AG09309 (cell line): ENCODE measurements at places on chromosomes 1 and 21.

DNA sequence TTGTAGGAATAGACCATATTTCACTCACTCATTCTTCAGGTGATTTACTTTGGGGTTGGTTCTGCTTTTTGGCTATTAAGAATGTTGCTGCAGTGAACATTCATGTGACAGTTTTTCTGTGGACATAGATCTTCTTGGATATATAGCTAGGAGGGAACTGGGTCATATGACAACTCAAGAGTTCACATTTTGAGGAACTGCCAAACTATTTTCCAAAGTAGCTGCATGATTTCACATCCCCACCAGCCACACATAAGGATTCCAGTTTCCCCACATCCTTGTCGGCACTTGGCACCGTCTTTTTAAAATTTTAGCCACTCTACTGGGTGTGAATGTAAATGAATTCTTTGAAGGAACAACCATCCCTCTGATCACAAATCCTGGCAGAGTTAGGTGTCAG is 126.0 kb downstream of the PRDM2 start:
- no peak for DNase-seq

GRCh38 chr1:199762572-199762971 is 264.9 kb upstream of the NR5A2 start:
- DNase-seq, result no peak

DNA sequence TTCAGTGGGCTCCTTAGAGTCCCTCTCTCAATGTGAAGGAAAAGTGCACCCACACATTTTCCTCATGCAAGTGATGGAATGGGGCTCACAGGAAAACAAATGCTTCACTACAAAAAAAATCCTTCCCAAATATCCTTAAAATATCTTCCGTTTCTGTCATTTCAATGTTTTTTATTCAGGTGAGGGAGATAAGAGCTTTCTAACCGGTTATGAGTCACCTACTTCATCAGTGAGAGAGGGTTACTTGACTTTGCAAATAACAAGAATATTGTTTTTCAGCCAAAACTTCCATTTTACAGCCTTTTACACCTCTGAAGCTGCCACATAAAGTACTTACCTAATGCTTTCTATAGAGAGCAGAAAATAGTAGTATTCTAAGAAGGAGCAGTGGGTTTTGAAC is 98.3 kb upstream of the CD55 start:
- no peak for DNase-seq

DNA sequence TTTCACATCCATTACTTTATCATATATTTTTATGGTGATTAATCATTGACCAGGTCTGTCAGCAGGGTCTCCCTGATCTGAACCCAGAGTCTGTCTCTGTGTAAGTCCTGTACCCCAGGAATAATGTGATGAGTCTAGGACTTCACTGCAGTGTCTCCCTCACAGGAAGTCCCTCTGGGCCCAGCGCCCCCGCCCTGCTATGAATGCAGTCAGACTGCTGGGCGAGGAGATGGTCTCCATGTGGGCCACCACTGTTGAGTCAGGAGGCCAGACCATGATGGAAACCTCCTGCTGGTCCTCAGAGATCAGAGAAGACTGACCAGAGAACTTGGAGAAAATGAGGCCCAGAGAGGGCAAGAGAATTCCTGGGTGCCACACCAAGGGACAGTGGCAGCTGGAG is 9.5 kb downstream of the TMEM222 start:
- DNase-seq, result no peak

- DNase-seq, result no peak
These were observed 120.5 kb upstream of the HMGB4 start for GRCh38 chr1:33743221-33743998.

DNA sequence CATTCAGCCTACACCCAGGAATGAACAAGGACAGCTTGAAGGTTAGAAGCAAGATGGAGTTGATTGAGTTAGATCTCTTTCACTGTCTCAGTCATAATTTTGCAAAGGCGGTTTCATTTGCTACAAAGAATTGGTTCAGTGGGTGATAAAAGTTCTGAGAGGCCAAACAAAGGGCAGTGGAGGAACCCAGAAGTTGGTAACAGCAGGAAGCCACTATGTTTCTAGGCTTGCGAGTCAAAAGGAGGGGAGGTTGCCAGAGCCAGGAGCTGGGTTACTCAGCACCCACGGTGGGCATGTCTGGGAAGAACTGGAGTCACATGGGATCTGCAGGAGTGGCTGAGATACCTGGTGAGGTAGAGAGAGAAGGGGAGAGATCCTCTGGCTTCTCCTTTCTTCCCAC is 64.2 kb upstream of the MRPS6 start:
- DNase-seq, result no peak

DNA sequence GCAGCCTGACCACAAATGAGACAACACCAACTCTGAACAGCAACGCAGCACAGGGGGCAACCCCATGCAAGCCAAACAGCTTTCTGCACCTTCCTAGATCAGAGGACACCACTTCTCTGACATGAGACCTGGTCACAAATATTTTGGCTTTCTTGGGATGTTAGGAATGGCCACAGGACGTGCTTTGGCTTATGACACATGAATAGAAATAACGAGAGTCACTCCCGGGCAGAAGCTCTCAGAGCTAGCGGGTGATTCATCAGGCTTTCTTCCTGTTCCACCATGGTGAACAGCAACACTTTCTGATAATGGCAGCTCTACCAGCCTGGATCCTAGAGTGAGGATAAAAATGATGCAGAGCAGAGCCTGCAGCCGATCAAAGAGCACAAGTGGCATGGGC is 39.4 kb downstream of the PAFAH2 start:
- DNase-seq, result peak; percentile 31

GRCh38 chr1:52756020-52756419 is 29.8 kb downstream of the ZYG11B start:
- no peak for DNase-seq

- DNase-seq, result no peak
These were observed 26.9 kb downstream of the WDR26 start for GRCh38 chr1:224407571-224408293.

GRCh38 chr1:164064501-164064900 is 494.5 kb upstream of the PBX1 start:
- no peak for DNase-seq

DNA sequence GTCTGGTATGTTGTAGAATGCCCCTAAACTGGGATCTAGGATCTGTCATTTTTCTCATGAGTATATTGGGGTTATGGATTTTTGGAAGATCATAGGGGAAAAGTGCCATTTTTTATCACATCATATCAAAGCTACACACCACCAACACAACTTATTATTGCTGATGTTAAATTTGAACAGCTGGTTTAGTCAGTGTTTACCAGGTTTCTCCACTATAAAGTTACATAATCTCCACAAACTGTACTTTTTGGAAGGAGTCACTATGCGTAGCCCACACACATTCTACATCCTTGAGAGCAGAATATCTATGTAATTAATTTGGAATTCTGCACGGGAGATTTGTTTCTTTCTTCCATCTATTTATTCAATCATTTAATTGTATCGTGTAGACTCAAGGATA is 35.2 kb downstream of the RC3H1 start:
- DNase-seq, result no peak

DNA sequence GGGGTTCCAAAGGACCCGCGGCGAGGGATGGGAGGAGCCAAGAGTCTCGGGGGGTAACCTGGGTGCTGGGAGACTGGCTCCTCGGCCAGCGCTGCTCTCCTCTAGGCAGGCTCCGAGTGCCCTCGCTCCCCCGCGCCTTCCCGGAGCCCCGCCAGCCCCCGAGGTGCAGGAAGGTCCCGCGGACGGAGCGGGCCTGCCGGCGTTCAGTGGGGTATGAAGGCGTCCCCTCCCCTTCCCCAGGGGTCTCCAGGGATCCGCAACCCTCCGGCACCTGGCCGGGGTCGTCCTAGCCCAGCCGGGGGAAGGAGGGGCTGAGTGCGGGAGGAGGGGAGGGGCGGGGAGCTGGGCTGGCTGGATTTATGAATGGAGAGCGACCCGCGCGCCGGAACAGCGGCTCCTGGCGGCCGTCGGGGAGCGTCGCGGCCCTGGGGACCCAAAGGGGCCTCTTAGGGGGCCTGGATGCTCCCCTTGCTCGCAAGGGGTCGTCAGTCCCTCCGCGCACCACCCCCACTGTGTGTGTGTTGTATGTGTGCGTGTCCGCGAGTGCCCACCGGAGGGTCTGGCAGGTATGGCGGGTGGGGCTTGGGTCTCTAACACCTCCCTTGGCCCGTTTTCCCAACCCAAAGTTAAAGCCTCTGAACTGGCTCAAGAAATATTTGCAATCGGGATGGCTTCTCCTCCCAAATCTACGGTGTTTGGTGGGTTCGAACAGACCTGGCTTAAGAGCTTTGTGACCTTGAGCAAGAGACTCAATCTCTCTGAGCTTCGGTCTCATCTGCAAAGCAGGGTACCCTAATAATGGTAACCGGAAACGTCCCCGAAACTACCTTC is 642 bp downstream of the HCRTR1 start:
- no peak for DNase-seq

DNA sequence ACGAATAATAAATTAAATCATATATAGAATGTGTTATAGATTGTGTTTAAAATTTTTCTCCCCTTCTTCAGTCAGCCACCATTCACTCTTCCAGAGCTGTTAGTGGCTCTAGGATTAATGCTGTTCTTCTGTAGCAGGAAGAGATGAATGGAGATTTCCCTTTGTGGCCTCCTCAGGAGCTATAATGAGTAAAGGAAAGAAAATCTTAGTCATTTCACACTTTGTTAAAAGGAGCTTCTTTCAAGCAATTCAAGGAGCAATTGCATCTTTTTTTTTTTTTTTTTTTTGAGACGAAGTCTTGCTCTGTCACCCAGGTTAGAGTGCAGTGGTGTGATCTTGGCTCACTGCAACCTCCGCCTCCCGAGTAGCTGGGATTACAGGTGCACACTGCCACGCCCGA is 23.7 kb upstream of the TMCO2 start:
- no peak for DNase-seq

DNA sequence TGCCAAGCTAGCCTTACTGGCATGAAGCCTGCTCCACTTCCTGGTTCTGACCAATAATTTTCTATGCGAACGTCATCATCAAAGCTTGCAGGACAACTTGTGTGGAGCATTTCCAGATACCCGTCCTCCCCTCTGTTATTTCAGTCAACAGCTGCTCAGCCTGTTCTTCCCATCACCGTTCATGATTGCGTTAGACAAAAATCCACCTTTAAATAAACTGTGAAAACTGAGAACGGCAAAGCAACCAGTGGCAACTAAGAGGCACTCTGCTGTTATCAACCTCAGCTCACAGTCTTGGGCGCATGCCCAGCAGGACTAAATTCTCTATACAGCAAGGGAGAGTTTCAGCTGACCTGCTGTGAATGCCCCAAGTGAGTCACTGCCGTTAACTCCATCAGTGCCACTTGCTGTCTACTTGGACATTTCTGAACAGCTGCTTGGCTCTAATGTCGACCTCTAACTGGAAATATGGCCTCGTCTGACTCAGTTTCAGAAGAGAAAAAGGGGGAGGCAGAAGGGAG is 207.4 kb upstream of the RUNX1 start:
- peak; percentile 95 for DNase-seq

DNA sequence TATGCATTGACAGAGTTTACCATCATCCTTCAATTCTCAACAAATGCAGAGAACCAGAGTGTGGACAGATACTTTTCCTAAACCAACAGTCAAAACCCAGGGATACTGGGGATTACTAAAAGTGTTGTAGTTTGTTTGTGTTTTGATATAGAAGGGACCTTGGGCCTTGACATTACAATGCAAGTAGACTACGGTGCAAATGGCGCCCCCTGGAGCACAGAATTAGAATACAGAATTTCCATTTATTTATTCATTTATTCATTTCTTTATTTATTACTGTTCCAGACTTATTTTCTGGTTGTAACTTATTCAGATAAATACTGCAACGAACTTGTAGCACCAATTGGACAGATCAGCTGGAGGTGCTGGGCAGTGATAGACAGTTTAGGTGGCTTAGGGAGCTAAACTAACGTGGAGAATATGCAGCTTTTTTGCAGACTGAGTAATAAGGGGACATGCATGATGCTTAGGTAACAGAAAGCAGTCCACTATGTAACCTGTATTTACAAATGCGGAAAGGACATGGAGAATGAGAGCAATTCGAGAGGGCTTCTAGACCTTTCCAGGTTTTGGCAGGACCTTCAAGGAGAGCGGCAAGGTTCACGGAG is 42.6 kb downstream of the KIRREL1 start:
- no peak for DNase-seq

DNA sequence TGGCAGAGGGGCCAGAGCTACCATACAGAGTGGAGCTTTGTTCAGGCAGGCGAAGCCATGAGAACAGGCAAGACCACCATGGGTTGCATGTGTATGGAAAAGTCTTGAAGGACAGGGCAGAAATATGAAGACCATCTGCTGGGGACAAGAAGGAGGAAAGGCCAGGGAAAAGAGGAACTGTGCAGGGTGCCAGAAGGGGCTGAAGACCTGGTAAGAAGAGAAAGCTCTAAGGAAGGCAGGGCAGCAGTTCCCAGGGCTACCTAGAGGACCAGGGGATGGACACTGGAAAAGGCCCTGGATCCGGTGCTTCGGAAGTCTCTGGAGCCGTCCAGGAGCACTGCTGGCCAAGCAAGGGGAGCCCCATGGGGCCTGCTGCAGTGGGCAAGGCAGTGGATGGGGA is 43.4 kb downstream of the PKP1 start:
- no peak for DNase-seq

GRCh38 chr1:86052948-86053698 is 103.4 kb downstream of the COL24A1 start:
- no peak for DNase-seq

DNA sequence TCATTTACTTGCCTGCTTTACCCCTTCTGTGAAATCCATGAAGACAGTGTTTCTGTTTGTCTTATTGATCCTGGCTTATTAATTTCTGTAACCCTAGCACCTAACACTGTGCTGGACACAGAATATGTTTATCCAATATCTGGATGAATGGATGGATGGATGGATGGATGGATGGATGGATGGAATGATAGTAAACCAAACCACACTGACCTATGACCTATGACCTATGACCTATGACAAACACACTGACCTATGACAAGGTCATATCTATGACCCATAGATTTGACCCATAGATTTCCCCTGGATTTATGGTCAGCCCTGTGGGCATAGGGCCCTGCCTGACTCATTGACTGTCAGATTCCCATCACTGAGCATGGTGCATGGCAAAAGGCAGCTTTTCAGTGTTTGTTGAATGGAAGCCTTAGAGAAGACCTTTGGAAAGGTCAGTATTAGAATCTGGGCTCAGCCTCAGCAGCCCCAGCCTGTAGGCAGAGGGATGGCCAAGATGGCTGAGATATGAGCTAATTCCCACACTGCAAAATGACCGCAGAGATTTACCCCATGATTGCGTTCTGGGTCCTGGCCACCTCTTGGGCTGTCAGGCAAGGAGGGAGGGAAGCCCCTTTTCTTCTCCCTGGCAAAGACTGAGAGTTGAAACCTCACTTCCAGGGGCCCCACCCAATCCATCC is 24.6 kb downstream of the IGSF21 start:
- DNase-seq, result no peak

- DNase-seq, result no peak
These were observed 11.1 kb downstream of the DIPK1A start for GRCh38 chr1:92949937-92950817.

- DNase-seq, result no peak
These were observed 93.9 kb downstream of the SLC45A1 start for GRCh38 chr1:8411803-8412182.

GRCh38 chr1:4210043-4210442 is 310.0 kb upstream of the C1orf174 start:
- no peak for DNase-seq

GRCh38 chr1:1922956-1923833 is 4.1 kb upstream of the TMEM52 start:
- no peak for DNase-seq

- DNase-seq, result no peak
These were observed 36.2 kb downstream of the SIM2 start for GRCh38 chr21:36735201-36735515.
